ENCODE measurements at places on chromosomes 3 and 15.

GRCh38 chr3:8484409-8485140, 17.0 kb upstream of the LMCD1 start:
- no peak for DNase-seq

DNA sequence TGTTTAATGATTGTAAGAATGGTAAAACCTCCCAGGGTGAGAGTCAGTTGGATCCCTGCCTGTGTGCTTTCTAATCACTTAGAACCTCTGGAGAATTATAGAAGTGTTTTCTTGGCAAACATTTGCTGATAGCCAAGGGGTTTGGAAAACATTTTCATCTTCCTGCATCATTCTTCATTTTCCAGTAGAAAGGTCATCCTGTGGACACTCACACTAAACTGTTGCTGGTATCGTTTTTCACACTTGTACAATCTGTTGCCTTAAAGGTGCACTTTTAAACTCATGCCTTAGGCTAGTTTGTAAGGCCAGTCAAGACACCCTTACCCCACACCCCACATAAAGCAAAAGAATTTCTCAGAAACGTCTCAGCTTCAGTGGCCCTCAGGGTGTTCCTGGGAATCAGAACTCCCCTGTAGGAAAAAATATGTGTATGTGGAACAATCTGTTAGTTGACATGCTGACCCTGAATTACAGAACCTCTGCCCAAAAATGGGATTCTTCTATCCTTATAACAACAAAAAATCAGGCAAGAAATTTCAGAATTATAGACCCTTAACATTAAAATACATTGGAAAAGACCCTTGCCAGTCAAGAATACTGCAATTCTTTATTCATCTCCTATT, 5.8 kb upstream of the PLD1 start:
- DNase-seq = no peak

DNA sequence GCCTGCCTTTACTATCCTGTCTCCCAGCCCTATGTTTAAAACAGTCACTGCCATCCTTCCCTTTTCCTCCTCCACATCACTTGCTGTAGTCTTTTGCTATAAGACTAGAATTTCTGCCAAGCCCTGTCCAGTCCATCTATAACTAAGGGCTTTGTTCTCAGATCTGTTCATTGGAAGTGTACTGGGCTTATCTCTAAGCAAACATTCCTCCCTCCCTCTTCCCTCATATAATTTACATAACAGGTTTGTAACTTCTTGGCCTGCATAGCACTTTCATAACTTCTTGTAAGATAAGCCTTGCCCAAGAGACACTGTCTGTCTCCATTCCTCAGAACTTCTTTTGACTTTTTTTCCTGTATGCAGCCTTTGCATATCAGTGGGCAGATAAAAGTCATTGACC, 16.7 kb downstream of the TPRG1 start:
- DNase-seq = no peak

GRCh38 chr3:66239513-66240123, 18.8 kb downstream of the SLC25A26 start:
- DNase-seq = no peak

GRCh38 chr3:174477491-174477890, 381.6 kb upstream of the NAALADL2 start:
- no peak for DNase-seq

DNA sequence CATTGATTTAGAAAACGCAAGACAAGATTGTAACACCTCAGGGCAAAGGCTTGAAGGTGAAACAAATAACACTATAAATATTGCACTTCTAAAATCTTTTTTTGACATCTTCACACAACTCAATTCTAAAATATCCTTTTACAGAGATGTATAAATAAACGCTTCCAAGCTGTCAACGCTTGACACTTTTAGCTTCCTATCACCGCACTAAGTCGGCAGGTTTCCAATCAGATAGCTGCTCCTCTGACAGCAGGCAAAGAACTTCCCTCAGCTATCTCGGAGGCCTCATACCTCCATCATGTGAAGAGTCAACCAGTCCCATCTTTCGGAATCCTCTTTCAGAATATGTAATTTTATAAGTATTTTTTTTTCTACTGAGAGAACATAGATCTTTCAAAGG, 71.0 kb downstream of the PCOLCE2 start:
- no peak for DNase-seq

DNA sequence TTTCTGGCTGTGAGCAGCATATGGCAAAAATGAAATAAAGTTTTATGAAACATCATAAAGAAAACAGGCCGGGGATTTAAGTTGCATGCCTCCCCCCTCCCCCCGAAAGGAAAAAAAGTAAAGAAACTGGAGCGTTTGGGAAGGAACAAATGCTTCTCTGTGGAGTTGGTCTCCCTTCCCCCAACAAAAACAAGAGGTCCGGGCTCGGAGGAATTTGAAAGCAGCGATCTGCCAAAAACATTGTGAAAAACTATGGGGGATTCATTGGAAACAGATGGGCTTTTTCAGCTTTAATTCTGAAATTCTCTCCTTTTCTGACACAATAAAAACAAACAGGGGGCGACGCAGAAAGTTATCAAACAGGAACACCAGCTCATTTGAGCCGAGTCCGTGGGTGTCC, 17.0 kb downstream of the RGMA start:
- DNase-seq = no peak

DNA sequence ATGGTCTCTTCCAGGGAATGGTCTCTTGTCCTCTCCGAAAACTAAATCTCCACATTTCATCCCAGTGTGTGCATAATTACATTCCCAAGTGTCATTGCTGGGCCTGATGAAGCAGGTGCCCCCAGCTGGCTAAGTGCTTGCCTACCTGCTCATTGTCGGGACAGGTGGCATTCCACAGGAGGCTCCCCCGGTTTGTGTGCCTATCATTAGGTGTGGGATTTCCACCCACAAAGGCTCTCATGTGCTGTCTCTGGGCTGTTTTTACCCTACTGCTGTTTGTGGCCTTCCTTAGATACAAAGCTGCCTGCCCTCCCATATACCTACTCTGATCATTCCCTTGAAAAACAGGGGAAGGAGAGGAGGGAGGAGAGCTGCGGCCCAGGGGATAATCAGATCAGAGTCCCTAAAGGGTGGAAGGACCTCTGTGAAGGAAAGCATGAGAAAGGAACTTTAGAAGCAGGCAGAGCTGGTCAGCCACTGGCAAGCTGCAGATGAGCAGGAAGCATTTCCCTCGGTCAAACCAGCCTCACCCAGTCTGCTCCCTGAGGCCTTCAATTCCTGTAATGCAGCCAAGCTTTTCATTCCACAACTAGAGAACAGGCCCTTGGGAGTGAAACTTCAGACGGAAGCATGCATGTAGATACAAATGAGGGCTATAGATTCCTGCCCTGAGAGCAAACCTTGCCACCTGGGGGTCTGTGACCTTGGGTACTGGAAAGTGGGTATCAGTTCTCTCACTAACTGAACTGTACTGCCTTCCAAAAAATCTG, 60.7 kb upstream of the HEG1 start:
- no peak for DNase-seq

DNA sequence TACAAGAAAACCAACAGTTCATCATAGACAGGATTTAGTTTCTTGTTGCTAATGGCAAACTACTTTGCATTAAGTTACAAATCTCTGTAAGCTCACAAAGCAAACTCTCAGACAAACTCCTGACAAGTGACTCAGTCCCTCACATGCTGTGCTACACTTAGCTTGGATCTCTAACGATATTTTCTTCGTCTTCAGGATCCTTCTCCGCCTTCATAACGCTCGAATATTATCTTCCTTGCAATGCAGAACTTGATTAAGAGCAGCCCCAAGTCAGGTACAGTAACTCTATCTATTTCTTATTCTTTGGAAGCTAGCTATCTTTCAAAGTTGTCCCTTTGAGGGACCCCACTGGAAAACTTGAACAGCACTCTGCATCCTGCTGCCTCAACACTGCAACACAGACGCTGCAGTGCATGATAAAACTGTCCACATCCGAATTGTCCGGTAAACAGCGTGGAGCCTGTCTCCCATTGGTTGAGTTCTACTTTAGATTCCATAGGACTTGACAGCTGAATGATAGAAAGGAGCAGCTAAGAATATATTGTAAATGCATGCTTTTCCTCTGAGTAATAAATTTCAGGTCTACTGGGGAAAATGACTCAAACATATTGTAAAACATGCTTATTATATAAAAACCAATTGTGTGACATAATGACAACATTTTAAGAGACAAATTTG, 61.3 kb downstream of the UACA start:
- no peak for DNase-seq

GRCh38 chr3:102158080-102158740, 276.6 kb upstream of the ZPLD1 start:
- no peak for DNase-seq

GRCh38 chr3:39900462-39901002, 91.1 kb downstream of the MYRIP start:
- DNase-seq = no peak

GRCh38 chr15:50415752-50416404, 8.3 kb upstream of the USP8 start:
- DNase-seq = no peak

DNA sequence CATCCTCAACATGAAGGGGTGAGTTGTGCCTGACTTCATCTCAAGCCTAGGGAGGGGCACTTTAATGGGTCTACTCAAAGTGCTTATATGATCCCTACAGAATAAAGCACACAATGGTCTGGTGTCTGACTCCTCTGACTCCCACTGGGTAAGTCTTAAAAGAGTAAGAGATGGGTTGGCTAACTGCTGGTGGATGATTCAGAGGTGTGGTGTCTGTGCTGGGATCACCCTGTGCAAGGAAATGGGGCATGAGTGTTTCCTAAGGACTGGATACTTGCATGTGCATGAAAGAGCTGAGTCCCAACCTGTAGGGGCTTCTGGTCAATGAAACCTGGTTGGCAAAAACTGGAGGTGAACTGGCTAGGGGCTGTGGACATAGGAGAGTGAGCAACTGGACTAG, 158.8 kb downstream of the IL20RB start:
- DNase-seq = no peak

All from SHP77 treated with DMSO at 0.1 percent for 48 hours (cell line).